ENCODE measurements at places on chromosomes 2 and 18. TPM values are rescaled to one million over a fixed set of nuclear protein-coding genes. Genes with fewer than 3 reads are reported as not detected.

GRCh38 chr18:7957297-7957696 lies 390.2 kb downstream of the PTPRM start:
- no peaks in the 10 kb centered on the region for H3K4me1 ChIP-seq
- H3K27ac ChIP-seq: no peak overlapping the region
- H3K27me3 ChIP-seq: no peaks in the 10 kb centered on the region
- DNase-seq: no peak

The ASAP2 gene
- total RNA-seq: 31.3 TPM

DNA sequence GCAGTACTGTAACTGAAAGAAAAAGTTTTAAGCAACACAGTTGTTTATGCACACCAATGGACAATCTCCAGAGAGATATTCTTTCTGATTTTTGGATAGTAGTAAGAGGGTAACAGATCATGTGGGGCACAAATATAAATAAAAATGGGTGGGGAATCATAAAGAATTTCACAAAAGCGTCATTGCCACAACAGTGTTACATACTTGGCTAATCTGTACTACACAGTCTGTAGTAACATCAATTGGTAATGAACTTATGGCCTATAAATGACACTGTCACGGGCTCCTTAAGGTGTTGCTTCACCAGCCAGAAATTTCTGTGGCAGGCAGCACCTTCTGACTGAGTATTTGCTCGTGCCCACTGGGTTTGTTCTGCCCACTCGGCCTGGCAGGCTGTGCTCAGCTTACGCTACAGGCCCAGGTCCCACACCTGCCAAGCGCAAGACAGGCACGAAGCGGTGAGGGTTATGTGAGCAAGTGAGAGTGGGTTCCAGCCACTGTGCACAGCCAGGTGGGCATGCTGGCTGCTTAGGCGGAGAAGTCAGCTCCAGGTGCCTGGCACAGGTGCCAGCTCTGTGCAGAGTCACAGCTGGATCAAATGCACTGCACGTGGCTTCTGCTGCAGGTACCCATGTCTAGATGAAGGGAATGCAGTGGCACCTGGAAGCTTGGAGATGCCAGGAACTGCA lies 532.5 kb upstream of the SLC39A10 start:
- no peak overlapping the region for H3K4me3 ChIP-seq
- no peaks in the 10 kb centered on the region for H3K36me3 ChIP-seq
- DNase-seq: no peak
- H3K27ac ChIP-seq: no peak overlapping the region

- H3K4me3 ChIP-seq: no peak overlapping the region
- DNase-seq: no peak
- H3K27me3 ChIP-seq: peaks cover 100% of the 10 kb centered on the region
- H3K36me3 ChIP-seq: no peaks in the 10 kb centered on the region
- H3K4me1 ChIP-seq: peaks cover 50% of the 10 kb centered on the region
These were observed 1.6 kb downstream of the FEV start for GRCh38 chr2:218983263-218983933.

The CXCR1 gene
- 1.0 TPM for total RNA-seq

- H3K4me1 ChIP-seq: peaks cover 38% of the 10 kb centered on the region
- H3K27me3 ChIP-seq: no peaks in the 10 kb centered on the region
- no peak overlapping the region for H3K4me3 ChIP-seq
- H3K27ac ChIP-seq: no peak overlapping the region
- DNase-seq: peak; percentile 63
- no peaks in the 10 kb centered on the region for H3K36me3 ChIP-seq
These were observed 50.2 kb upstream of the PLB1 start for GRCh38 chr2:28445448-28446258.

- H3K36me3 ChIP-seq: no peaks in the 10 kb centered on the region
- H3K4me1 ChIP-seq: no peaks in the 10 kb centered on the region
- H3K27me3 ChIP-seq: no peaks in the 10 kb centered on the region
- no peak overlapping the region for H3K27ac ChIP-seq
- DNase-seq: no peak
These were observed 533.4 kb downstream of the ERBB4 start for GRCh38 chr2:212005085-212005671.

- peaks cover 48% of the 10 kb centered on the region for H3K27me3 ChIP-seq
- H3K4me1 ChIP-seq: no peaks in the 10 kb centered on the region
- H3K36me3 ChIP-seq: no peaks in the 10 kb centered on the region
- no peak for DNase-seq
- H3K4me3 ChIP-seq: no peak overlapping the region
These were observed 208.8 kb upstream of the SALL3 start for GRCh38 chr18:78770823-78771139.

GRCh38 chr18:48924630-48925490 lies 25.9 kb downstream of the SMAD7 start:
- H3K4me1 ChIP-seq: peaks cover 64% of the 10 kb centered on the region
- no peaks in the 10 kb centered on the region for H3K27me3 ChIP-seq
- H3K36me3 ChIP-seq: peaks cover 15% of the 10 kb centered on the region

DNA sequence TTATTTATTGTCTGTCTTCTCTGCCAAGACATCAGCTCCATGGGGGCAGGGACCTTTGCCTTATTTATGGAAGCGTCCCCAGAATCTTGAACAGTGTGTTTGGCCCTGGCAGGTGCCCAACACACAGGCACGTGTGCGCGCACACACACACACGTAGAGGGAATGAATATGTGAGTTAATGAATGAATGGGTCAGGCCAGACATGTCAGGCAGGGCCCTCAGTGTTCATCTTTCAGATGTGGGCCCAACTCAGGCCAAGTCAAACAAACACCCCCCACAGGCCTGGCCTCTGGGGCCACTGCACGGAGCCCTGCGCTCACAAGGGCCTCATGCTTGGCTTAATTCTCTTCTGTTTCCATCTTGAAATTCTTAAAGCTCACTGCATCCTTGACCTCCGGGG lies 54.1 kb downstream of the DYSF start:
- H3K4me1 ChIP-seq: peaks cover 4% of the 10 kb centered on the region
- no peak for DNase-seq
- no peak overlapping the region for H3K4me3 ChIP-seq
- H3K27me3 ChIP-seq: peaks cover 3% of the 10 kb centered on the region
- H3K36me3 ChIP-seq: no peaks in the 10 kb centered on the region
- no peak overlapping the region for H3K27ac ChIP-seq

The ACOXL gene
- not detected for total RNA-seq

The KCNK3 gene
- 1.1 TPM for total RNA-seq

DNA sequence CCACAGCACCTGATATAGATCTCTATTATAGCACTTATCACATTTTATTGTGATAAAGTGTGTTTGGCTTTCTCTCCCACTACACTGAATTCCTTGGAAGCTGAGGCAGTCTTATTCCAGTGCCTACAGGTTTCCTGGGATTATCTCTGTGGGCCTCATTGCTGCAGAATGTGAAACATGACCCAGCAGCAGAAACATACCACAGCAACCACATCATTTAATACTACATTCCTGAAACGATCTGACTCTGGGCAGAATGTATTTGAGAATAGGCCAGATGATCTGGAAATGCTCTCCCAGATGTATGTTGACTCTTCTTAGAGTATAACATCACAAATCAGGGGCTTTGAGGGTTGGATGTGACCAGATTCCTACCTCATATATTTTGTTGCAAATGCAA lies 323.5 kb upstream of the TANK start:
- H3K4me1 ChIP-seq: no peaks in the 10 kb centered on the region
- DNase-seq: no peak
- no peak overlapping the region for H3K4me3 ChIP-seq
- H3K27ac ChIP-seq: no peak overlapping the region

DNA sequence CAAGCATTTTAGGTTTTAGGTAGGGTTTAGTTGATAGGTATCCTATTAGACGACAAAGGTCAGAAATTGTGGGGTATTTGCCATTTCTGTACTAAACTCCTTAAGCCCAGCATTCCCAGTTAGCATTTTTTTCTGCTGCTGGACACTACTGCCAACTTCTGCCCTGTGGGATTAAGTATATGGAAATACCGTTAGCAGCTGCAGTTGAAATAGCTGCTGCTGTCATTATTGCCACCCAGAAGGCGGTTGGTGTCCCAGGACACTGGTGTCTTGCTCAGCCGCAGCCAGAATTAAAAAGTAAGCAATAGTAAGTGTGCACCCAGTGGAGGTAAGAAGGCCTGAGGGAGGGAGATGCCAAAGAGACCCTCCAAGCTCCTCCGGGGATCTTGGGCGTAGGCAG lies 1.9 kb upstream of the UXS1 start:
- no peak for DNase-seq
- no peaks in the 10 kb centered on the region for H3K27me3 ChIP-seq
- H3K27ac ChIP-seq: no peak overlapping the region
- H3K4me1 ChIP-seq: peaks cover 23% of the 10 kb centered on the region

The CXCR2 gene
- 3.5 TPM for total RNA-seq

- no peaks in the 10 kb centered on the region for H3K4me1 ChIP-seq
- H3K27me3 ChIP-seq: no peaks in the 10 kb centered on the region
- no peak for DNase-seq
- H3K36me3 ChIP-seq: no peaks in the 10 kb centered on the region
- H3K4me3 ChIP-seq: no peak overlapping the region
These were observed 34.0 kb downstream of the RDH14 start for GRCh38 chr2:18526429-18526828.

- H3K36me3 ChIP-seq: no peaks in the 10 kb centered on the region
- no peaks in the 10 kb centered on the region for H3K27me3 ChIP-seq
- DNase-seq: no peak
- H3K4me1 ChIP-seq: peaks cover 26% of the 10 kb centered on the region
- no peak overlapping the region for H3K4me3 ChIP-seq
These were observed 31.4 kb downstream of the RAB31 start for GRCh38 chr18:9739516-9739915.

GRCh38 chr2:188776634-188777033 lies 197.5 kb upstream of the COL3A1 start:
- no peaks in the 10 kb centered on the region for H3K4me1 ChIP-seq
- DNase-seq: no peak
- H3K36me3 ChIP-seq: no peaks in the 10 kb centered on the region
- no peak overlapping the region for H3K4me3 ChIP-seq

The SP5 gene
- total RNA-seq: 0.32 TPM

- DNase-seq: no peak
- H3K27me3 ChIP-seq: no peaks in the 10 kb centered on the region
- H3K36me3 ChIP-seq: no peaks in the 10 kb centered on the region
- no peak overlapping the region for H3K27ac ChIP-seq
- H3K4me1 ChIP-seq: peaks cover 4% of the 10 kb centered on the region
These were observed 79.8 kb downstream of the LONRF2 start for GRCh38 chr2:100242476-100242875.

The MGAT4A gene
- 13.2 TPM for total RNA-seq

DNA sequence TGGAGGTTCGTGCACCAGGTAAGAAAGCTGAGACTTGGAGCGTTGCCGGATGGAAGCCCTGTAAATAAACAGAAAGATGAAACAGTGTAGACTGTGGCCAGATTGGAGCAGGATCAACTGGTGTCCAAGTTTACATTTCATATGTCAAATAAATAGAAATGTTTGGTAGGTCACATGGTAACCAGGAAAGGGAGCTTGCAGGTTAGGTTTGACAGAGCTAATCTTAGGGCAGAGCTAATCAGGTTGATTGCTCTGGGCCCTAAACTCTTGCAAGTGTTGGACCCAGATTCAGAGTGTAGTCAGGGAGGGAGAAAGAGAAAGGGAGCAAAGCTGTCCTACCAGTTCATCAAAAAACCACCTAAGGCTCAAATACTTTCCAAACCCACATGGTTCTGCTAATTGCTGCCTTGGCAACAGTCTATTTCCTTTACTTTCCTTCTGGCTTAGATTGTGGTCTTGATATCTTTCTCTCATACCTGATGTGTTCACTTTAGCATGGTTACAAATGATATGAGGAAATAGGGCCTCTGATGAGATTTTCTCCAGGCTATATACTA lies 63.2 kb downstream of the G6PC2 start:
- no peaks in the 10 kb centered on the region for H3K27me3 ChIP-seq
- no peaks in the 10 kb centered on the region for H3K36me3 ChIP-seq
- no peak overlapping the region for H3K4me3 ChIP-seq

The NTSR2 gene
- not detected for total RNA-seq

DNA sequence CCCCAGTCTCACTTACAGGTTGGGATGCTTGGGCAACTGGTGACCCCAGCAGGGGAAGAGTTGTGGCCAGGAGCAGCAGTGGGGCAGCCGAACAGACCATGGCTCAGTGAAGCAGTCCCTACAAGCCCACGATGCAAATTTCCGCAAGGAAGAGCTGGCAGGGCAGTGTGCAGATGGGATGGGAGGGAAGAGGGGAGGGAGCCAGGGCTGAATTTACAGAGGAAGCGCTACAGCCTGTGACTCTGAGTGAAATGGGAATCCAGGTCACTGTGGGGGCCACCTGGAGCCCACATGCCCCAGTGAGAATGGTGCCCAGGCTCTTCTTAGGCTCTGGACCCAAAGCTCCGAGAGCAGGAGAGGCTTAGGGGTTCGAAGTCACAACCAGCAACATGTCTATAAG lies 27.0 kb upstream of the SELENOI start:
- no peaks in the 10 kb centered on the region for H3K4me1 ChIP-seq
- H3K4me3 ChIP-seq: no peak overlapping the region
- H3K27ac ChIP-seq: no peak overlapping the region
- no peaks in the 10 kb centered on the region for H3K27me3 ChIP-seq

DNA sequence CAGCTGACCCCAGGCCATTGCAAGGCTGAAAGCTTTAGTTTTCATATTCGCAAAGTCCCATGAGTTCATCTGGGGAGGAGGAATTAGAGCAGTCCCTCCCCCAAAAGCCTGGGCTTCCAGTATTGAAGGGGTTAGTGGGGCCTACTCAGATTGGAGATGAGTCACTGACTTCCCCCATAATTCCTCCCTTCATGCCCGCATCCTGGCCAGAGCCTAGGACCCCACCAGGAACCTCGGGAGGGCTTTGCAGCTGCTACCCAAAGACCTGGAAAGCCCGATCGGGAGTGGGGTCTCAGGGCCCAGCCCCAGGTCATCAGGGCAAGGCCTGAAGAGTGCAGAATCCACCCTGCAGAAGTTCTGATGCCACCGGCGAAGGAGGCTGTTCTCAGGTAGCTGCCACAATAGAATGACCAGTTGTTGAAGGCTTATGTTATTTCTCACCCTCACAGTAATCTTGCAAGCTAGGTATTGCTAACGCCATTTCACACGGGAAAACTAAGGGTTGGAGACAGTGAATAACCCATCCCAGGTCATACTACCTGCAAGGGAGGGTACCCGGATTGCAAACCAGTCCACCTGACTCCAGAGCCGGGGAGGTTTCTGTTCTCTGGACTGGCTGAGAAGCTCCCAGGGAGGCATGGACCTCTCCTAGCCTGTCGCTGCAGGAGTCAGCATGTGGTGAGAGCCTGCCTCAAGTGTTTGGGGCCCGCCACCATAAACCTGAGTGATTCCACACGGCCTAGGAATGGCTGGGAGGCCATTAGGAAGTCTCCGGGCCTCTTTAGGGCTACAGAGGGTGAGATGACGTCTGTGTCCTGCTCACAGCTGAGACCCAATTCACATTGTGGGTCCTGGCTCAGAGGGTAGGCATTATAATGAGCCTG lies 5.8 kb upstream of the ARID5A start:
- H3K27me3 ChIP-seq: no peaks in the 10 kb centered on the region
- no peaks in the 10 kb centered on the region for H3K36me3 ChIP-seq
- no peak overlapping the region for H3K4me3 ChIP-seq
- no peak overlapping the region for H3K27ac ChIP-seq
- peaks cover 74% of the 10 kb centered on the region for H3K4me1 ChIP-seq

The SERPINB11 gene
- 0.45 TPM for total RNA-seq

The TRPM8 gene
- total RNA-seq: 0.34 TPM

The LBX2 gene
- total RNA-seq: not detected

DNA sequence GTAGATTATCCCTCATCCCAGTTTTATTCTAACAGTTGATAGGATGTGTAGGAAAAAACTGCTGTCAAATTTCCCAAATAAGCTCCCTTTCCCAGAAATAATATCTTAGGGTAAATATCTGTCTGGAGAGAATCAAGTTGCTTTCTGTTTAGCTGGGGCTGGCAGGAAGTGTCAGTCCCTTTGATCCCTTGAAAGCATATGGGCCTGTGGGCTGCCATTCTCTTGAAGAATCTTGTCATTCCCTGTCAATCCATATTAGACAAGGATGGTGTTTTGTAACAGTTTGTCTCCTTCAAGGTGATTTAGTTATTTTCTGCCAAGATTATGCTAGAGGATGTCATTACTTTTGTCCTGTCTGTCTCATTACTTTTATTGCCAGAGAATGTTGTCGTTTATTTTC lies 37.1 kb upstream of the UBE2E3 start:
- H3K36me3 ChIP-seq: no peaks in the 10 kb centered on the region
- no peak overlapping the region for H3K27ac ChIP-seq
- H3K4me1 ChIP-seq: no peaks in the 10 kb centered on the region
- H3K27me3 ChIP-seq: no peaks in the 10 kb centered on the region
